ENCODE measurements at places on chromosomes 5 and 9. TPM values are rescaled to one million over a fixed set of nuclear protein-coding genes. Genes with fewer than 3 reads are reported as not detected.

Gene IL33
- 5.7 TPM for total RNA-seq

- DNase-seq: no peak
Measured at GRCh38 chr9:97820373-97820772, 32.7 kb upstream of the FOXE1 start.

GRCh38 chr5:66929995-66930394 lies 266.6 kb downstream of the CD180 start:
- DNase-seq: no peak

- no peak for DNase-seq
Measured at GRCh38 chr5:119945691-119946090, 316.3 kb downstream of the FAM170A start.

DNA sequence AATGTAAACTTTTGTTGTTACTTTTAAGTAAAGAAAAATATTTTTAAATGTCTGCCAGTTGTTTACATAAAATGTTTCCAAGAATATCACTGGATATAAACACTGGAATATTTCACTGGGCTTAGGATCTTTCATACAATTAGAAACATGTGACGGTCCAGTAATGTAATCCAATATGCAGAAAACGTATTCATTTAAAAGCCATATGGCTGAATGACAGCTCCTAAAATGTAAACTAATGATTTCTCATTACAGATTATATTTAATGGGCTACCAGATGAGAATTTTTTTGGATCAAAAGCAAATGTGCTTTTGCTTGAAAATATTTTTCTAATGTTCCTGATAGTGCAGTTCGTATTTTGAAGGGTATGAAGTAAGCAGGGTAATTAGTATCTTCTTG lies 124.3 kb downstream of the TTC39B start:
- no peak for DNase-seq

Gene RGS3
- 19.9 TPM for total RNA-seq

DNA sequence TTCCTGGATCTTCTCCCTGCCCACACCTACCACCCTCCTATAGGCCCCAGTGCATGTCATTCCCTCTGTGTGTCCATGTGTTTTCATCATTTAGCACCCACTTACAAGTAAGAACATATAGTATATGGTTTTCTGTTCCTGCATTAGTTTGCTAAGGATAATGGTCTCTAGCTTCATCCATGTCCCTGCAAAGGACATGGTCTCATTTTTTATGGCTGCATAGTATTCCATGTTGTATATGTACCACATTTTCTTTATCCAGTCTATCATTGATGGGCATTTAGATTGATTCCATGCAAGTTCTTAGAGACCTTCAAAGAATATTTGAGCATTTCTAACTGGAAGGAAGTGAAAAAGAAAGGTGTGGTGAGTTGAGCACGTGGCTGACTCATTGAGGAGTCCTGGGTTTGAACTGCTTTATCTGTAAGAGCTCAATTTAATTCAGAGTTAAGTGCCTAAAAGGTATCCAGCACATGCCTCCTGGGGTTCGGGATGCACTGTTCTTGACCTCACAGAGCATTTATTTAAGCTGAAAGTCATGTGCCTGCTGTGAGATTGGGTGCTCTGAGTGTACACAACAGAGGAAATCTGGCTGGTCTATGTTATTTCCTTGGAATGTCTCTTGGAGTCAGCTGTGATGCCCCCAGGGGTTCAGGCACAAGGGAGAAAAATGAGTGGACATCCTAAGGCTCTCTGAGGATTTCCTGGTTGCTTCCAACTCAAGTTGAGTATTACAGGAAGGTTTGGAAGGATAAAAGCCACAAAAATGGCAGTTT lies 56.4 kb downstream of the SH3GL2 start:
- DNase-seq: no peak

DNA sequence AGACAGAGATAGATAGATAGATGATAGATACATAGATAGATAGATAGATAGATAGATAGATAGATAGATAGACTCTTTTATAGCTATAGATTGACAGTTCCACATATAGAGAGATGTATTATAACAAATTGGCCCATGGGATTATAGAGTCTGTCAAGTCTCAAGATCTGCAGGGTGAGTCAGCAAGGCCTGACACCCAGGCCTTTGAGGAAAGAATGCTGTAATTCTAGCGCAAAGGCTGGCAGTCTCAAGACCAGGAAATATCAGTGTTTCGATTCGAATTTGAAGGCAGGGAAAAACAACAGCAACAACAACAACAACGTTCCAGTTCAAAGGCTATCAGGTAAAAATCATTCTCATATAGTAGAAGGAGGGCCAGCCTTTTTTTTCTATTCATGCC lies 339.2 kb upstream of the CDH9 start:
- no peak for DNase-seq

DNA sequence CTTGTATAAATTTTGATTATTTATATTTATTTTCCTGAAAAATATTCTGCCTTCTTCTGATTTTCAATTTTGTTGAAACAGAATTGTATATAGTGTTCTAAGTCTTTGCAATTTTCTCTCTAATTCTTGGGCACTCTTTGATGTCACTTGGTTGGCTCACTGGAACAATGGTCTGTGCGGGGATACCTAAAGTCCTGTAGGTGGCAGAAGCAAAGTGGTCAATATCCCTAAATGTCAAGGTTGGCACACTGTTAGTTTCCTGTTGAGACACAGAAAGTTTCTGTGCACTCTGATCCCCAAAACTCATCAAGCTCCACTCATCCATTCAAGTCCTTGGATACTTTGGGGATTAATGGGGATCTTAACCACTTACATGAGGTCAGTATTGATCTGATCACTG lies 480.8 kb upstream of the CCNG1 start:
- no peak for DNase-seq

DNA sequence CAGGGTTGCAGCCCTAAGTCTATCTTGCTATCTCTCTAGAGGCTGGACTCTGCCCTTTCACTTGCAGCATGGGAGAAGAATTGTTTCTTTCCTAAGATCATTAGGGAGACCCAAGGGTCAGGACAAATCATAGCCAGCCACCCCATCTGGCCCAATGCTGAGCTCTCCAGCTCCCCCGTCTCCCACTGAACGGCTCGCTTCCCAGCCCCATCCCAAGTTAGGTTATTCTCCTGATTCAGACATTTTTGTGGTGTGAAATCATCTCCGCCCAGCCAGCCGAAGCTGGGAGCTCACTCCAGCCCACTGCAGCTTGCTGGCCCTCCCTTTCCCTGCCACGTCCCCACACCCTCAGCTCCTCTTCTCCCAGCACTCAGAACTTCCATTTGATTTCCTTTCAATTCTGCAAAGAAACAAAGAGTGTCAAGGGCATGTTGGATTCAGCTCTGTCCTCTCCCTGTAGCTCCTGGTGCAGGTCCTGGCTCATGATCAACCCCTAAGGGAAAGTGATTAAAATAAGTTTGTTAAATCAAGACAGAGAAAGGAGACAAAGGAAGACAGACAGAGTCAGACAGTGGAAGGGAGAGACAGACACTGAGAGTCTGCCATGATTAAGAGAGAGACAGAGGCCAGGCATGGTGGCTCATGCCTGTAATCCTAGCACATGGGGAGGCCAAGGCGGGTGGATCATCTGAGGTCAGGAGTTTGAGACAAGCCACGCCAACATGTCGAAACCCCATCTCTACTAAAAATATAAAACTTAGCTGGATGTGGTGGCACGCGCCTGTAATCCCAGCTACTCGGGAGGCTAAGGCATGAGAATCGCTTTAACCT lies 12.6 kb upstream of the SPARC start:
- no peak for DNase-seq

Gene ISL1
- total RNA-seq: 3.6 TPM

Gene SOWAHA
- total RNA-seq: 1.9 TPM

- DNase-seq: no peak
Measured at GRCh38 chr5:35803191-35803651, 53.5 kb upstream of the IL7R start.

Gene FRMD3
- total RNA-seq: 1.4 TPM

DNA sequence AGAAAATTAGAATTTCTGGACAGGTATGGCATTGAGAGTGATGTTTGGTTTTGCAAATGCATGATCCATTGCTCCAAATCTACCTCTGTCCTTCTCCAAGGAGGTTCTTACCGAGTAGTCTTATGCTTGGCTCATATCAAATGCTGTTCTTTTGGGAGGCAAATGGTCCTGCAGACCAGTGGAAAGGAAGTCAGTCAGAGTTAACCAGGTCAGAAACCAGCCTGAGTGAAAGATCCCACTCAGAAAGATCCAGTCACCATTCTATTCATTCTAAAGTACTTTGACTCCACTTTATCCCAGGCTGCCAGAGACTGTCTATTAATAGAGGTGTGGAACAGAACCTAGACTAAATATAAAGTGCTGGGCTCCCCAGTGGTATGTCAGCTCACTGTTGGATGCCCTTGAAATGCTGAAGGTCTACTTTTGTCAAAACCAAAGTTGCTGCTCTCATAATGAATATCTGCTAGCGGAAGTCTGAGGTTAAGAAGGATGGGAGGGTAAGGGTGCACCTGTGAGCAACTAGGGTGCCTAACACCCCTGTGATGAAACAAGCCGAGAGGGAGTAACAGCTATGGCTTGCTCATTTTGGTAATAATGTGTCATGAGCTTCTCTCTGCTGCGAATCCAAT lies 302.2 kb downstream of the ZNF608 start:
- DNase-seq: no peak

GRCh38 chr5:143413958-143414669 lies 10.6 kb upstream of the NR3C1 start:
- no peak for DNase-seq

- no peak for DNase-seq
Measured at GRCh38 chr9:128898382-128898781, 16.4 kb downstream of the LRRC8A start.

GRCh38 chr5:143448518-143448917 lies 45.0 kb upstream of the NR3C1 start:
- DNase-seq: no peak

DNA sequence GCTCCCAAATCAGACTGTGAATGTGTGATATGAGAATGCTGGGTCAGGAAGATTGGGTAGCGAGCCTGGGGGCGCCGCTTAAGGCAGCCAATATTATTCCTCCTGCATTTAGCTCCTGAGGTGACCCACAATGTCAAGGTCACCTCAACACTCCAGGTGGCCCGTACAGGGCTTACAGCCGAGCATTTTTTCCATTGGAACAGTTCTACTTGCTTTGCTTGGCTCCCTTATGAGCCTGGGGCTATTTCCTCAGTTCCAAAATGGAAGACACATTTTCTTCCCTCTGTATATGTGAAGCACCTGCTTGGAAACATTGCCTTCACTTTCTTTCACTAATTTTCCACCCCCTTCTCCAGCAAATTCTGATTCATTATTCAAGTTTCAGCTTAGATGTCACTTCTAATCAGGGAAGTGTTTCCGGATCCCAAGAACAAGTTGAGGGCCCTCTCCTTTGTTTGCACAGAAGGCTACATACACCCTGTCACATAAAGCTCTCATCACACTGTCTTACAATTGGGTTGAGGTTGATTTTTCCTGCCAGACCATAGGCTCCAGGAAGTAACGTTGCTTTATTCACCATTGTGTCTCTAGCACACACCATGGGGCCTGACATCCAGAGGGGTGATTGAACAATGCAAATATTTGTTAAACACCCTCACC lies 330.2 kb downstream of the PIK3R1 start:
- DNase-seq: no peak

Gene FOXD4L6
- not detected for total RNA-seq

Gene CDC42SE2
- total RNA-seq: 30.5 TPM

DNA sequence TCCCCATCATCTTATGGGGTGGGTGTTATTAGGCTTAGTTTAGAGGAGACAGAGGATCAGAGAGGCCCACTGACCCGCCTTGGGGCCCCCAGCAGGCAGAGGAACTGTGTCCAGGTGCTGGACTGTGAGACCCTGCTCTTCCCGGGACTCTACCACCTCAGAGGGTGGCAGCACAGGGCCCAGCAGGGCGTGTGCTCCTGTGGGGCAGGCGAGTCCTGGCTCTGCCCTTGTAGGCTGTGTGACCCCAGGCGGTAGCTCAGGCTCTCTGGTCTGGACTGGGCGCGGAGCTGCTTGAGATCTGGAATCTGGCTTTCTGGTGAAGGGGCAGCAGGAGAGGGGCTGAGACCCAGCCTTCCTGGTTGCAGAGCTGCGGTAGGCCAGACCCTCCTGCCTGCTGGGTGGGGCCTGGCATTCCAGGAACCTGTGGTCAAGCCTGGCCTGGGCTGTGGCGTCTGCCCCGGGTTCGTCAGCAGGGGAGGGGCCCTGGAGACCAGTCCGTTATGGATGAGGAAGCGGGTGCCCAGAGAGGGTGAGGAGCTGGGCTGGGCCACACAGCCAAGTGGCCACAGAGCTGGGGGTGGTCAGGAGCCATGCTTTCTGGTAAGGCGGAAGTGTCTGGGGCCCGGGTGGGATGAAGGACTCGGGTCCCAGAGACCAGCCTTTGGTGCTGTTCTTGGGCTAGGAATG lies 46.5 kb downstream of the RXRA start:
- DNase-seq: no peak

- no peak for DNase-seq
Measured at GRCh38 chr9:96117398-96118080, 184.4 kb downstream of the HSD17B3 start.

Gene PLAC8L1
- total RNA-seq: 0.69 TPM

GRCh38 chr5:56814361-56814962 lies 887 bp upstream of the MAP3K1 start:
- DNase-seq: peak; percentile 57

- DNase-seq: no peak
Measured at GRCh38 chr5:96870094-96871026, 5.9 kb upstream of the ERAP2 start.

Gene ANXA6
- 39.6 TPM for total RNA-seq

GRCh38 chr9:126152622-126153362 lies 173.8 kb upstream of the MVB12B start:
- DNase-seq: no peak

DNA sequence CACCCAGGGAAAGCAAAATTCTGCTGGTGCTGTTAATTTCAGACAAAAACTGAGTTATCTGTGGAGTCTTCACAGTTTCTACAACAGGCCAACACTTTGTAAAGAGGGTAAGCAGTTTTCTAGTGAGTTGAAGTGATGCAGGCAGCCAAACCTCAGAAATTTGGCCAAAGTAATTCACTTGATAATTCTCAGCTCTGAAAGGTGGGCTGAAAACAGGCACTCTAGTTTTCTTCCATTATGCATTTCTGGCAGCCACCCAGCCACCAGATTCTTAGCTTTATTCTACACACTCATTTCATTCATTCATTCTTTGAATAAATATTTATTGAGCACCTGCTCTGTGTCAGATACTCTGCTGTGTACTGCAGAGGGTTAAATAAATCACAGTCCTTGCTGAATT lies 184.2 kb downstream of the RAB3C start:
- no peak for DNase-seq
